ENCODE measurements at places on chromosomes 5 and 9.

DNA sequence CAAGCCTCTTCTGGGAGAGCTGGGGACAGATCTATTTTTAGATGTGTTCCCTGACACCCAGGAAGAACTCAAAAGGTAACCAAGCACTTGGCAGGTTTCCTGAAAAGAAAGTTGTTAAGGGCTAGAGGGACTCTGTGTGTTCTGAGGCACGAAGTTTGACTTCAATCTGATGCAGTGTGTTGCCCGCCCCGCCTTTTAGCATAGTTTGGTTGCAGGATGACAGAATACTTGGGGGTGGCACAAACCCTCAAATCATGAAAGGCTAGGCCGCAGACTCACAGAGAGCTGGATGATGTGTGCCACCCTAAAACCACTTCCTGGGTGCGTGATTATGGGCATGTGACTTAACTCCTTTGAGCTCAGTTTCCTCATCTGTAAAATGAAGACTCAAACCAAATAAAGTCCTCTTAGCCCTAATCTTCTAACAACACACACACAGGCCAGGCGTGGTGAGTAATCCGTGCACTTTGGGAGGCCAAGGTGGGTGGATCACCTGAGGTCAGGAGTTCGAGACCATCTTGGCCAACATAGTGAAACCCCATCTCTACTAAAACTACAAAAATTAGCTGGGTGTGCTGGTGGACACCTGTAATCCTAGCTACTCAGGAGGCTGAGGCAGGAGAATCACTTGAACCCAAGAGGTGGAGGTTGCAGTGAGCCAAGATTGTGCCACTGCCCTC lies 12.8 kb upstream of the NDFIP1 start:
- no peak for DNase-seq

- no peak for DNase-seq
These were observed 125.4 kb downstream of the CDC42SE2 start for GRCh38 chr5:131389096-131389868.

GRCh38 chr5:144467792-144468191 lies 297.1 kb downstream of the KCTD16 start:
- peak; percentile 84 for DNase-seq

DNA sequence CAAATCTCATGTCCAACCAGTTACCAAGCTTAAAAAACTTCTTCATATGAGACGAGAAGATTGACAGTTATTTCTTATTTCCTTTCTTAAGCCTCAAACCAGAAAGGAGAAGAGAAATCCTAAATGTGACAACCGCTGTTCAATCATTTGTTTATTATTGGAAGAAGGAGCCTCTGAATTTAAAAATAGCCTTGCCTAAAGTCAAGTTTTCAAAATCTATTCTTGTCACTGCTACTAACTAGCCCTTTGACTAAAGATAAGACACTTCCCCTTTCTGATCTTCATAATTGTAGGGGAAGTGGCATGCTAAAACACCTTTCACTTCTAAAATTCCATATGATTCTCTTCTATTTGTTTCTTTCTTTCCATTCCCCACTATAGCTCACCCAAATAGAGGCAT lies 106.2 kb upstream of the EMB start:
- peak; percentile 83 for DNase-seq

- no peak for DNase-seq
These were observed 26.3 kb downstream of the LIFR start for GRCh38 chr5:38529955-38530646.

- no peak for DNase-seq
These were observed 70.1 kb upstream of the IFNK start for GRCh38 chr9:27453860-27454553.

- no peak for DNase-seq
These were observed 247.0 kb upstream of the MEF2C start for GRCh38 chr5:89129941-89130340.

- DNase-seq: no peak
These were observed 5.9 kb downstream of the HMCN2 start for GRCh38 chr9:130271473-130271872.

DNA sequence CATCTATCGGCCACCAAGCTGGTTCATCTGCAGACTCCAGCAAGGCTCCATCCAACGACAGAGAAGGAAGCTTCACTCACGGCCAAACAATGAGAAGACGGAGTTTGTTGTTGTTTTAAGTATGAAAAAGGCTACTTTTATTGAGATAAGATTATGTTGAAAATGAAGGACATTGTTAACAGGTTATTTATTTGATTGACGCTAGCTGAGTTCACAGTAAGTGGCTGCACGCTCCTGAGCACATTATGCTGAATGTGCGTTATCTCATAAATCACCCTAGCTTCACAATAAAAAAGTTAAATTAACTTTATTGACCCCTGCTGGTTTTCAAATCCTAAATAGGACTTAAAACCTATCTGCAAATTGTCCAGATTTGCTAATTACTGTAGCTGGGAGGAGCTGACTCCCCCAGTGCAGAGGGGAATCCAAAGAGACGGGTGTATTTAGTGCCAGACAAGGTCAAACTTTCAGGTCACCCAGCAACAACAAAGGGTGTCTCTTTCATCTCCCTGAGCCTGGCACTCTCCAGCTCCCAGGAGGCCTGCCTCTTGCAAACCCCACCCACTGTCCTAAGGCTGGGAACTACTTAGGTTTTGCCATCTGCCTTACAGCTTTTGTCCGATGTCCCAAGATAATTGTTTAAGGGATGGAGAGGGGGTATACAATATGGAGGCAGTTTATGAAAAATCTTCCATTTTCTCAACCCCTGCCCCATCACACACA lies 129.2 kb downstream of the ZDHHC21 start:
- no peak for DNase-seq

Data from OCI-M1 (cell line).